ENCODE measurements at places on chromosomes 1 and 21.

- DNase-seq = no peak
These were observed 293.9 kb downstream of the BRINP2 start for GRCh38 chr1:177464686-177465085.

- DNase-seq = no peak
These were observed 28.7 kb downstream of the C1orf87 start for GRCh38 chr1:60044881-60045280.

DNA sequence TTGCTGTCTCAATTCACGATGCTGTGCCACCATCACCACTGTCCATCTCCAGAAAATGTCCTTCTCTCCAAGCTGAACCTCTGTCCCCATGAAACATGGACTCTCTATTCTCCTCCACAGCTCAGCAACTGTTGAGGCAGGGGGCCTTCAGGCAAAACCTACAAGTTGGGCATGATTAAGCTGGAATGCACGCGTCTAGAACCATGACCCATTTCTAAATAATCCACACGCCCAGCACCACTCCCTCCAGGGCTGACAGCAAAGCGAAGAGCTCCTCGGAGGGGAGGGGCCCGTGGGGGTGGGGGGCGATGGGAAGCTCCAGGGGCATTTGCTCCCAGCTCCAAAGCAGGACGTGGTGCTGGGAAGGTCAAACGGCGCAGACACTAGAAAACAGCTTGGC lies 3.3 kb upstream of the HES5 start:
- DNase-seq = no peak

GRCh38 chr21:43269957-43270705 lies 101.3 kb downstream of the CRYAA start:
- DNase-seq = no peak

- DNase-seq = no peak
These were observed 56.7 kb downstream of the PTPN14 start for GRCh38 chr1:214494706-214495105.

DNA sequence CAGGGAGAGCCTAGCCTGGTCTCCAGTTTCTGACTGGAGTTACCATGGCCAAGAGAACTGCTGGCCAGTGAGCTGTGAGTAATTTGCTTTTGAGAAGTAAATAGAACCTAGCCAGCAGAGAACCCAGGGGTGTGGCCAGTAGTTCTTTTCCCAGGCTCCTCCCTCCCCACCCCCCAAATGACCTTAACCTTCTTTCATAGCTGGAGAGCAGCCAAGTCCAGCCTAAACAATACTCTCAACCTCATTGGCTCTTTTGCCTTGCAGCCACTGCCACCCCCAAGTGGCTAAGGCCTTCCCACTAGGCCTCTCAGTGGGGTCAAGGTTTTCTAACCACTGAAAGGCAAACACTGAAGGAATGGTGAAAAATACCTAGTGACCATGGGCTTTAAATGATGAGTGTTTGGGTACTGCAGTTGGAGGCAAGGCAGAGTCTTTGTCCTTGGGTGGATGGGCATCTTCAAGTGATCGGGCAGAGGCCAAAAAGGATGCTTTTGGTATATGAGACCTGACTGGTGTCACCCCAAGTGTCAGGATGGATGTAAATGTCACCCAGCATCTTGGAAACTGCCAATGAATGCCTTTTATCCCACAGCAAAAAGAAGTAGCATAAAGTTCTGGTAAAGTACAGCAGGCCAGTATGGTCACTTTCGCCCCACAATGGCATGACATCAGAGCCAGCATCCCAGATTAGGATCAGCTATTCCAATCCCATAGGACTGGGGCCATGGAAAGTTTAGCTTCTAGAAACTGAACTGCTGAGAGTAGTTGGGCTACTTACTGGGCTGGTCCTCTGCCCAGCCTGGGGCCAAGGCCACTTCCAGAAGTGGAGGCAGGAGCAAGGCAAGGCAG lies 3.5 kb upstream of the PIGV start:
- no peak for DNase-seq

DNA sequence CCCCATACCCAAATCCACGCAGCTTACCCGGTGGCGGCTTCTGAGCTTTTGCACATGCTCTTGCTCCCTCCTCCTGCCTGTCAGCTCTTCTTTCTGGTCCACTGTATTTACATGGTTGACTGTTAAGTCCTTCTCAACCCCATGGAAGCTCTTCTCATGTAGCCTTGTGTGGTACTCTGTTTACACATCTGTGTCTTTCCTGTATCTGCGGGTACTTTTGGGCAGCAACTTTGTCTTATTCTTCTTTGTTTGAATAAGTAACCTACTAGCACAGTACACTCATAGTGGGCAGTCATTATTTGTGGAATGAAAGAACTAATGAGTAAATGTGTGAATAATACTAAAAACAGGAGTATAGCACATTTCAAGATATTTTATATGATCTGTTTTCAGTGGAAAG lies 88.5 kb upstream of the GPR88 start:
- DNase-seq = no peak

- peak; percentile 71 for DNase-seq
These were observed 20.7 kb downstream of the FOXO6 start for GRCh38 chr1:41381692-41382479.

DNA sequence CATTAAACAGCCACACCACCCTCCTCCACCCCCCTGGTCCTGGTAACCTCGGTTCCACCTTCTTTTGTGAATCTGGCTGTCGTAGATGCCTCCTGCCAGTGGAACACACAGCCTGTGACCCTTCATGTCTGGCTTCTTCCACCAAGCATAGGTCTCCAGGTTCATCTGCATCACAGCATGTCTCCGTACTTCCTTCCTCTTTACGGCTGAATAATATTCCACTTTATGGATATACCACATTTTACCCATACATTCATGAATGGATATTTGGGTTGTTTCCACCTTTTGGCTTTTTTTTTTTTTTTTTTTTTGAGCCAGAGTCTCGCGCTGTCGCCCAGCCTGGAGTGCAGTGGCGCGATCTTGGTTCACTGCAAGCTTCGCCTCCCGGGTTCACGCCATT lies 11.8 kb upstream of the CALML6 start:
- no peak for DNase-seq
